ENCODE measurements at places on chromosomes 11 and 22.

DNA sequence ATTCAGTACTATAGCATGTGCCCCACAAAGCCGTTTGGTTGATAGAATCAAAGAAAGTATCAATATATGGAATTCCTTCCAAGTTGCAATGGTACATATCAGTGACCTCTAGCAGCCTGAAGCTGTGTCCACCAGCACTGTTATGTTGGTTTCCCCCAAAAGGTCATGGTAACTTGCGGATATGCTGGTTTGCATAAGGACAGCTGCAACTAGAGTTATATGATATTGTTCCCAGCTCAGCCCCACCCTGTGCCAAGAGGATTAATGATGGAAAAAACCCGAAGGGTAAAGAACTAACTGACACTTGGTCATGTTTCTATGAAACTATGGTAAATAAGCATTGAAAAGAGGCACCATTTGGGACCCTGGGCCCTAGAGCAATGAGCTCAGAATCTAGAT lies 93.5 kb downstream of the PDHX start:
- no peak for DNase-seq

GRCh38 chr11:12958986-12959385 lies 50.1 kb upstream of the RASSF10 start:
- no peak for DNase-seq

DNA sequence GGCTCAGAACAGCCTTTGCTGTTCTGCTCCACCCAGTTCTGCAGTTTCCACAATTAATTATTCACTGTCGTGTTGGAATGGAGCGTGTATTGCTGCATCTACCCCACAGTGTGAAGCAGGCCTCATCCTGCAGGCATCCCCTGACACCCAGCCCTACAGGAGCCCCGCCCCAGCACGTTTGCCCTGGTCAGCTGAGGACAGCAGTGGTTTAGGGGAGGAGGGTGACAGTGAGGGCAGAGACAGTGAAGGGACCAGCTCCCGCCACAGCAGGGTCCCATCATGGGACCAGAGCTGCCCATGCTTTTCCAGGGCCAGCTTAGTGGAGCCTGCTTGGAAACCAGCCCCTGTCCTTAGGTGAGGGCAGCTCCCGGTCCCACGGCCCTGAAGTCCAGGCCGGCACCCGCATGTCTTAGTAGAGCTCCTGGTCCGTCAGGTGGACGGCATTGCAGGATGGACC lies 273.0 kb downstream of the TBC1D22A start:
- no peak for DNase-seq

DNA sequence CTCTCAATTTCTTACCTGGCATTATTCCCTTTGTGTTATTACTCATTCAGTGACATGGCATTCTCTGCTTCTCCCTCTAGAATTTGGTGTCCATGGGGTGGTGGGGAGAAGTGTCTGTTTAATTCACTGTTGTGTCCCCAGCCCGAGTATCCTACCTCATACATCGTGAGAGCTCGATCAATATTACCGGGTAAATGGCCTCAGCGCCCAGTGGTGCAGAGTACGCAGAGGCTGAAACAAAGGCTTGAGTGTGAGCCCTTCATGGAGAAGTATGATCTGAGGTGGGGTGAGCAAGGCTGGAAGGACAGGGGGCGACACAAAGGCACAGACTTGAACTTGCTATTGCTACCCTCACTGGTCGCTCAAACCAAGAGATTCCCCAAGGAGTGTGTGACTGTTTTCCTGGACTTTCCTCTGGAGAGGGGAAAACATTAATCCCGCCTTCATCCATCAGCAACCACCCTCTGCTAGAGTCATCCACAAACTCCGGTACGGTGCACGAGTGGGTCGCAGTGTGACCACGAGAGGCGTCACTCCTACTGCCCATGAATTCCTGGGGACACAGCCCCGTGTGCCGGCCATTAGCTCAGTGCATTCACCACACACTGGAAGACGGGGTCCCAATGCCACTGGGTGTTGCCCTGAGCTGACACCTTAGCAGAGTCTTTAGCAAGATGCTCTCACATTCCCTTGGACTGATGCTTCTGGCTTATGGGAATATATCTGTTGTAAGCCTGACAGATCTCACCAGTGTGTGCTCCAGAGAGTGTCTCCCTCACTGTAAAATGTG lies 35.0 kb upstream of the CCND1 start:
- DNase-seq, result no peak

- no peak for DNase-seq
Measured at GRCh38 chr11:133999355-133999754, 42.6 kb upstream of the IGSF9B start.

GRCh38 chr22:31509061-31509762 lies 12.9 kb downstream of the SFI1 start:
- DNase-seq, result no peak

DNA sequence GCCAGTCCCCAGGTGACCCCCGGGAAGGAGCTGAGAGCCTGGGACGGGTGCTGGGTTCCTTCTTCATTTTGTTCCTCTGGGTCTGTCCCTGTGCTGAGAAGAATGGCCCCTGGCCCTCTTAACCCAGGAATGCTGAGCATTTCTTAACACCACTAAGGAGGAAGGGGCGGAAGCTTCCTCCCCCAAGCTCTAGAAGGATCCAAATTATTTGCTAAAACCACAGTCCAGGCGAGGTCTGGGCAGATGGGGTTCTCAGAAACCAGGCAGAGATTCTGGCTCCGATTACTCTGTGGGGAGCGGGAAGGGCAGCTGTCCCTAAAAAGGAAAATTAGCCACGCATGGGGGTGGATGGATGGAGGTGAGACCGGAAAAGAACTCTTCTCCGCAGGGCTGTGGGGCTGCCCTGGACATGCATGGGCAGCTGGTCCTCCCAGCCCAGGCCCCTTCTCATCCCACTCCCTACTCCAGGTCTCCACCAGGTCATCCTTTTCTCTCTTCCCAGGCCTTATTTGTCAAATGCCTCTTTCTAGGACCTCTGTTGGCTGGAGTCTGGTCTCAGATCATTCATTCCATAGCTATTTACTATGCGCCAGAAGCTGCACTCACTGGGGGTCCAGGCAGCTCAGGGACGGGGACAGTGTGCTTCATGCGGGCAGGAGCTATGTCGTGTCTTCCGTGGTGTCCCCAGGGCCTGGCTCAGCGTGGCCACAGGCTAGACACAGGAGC lies 45.0 kb upstream of the MYH9 start:
- no peak for DNase-seq

GRCh38 chr11:118264569-118265465 lies 720 bp upstream of the MPZL2 start:
- no peak for DNase-seq
